ENCODE measurements at places on chromosomes 3 and 15. TPM values are rescaled to one million over a fixed set of nuclear protein-coding genes. Genes with fewer than 3 reads are reported as not detected.

The SPSB4 gene
- total RNA-seq: 2.9 TPM

The CRYGS gene
- 0.31 TPM for total RNA-seq

The RAB27A gene
- 5.3 TPM for total RNA-seq

GRCh38 chr3:177463863-177464262 is 266.6 kb upstream of the TBL1XR1 start:
- DNase-seq: peak; percentile 35

GRCh38 chr15:34217587-34218225 is 7.1 kb upstream of the EMC4 start:
- peak; percentile 88 for DNase-seq

GRCh38 chr3:87674397-87675161 is 384.2 kb downstream of the CGGBP1 start:
- no peak for DNase-seq

GRCh38 chr15:39948817-39949216 is 14.9 kb downstream of the EIF2AK4 start:
- DNase-seq: no peak

GRCh38 chr15:60535743-60536142 is 56.8 kb upstream of the ICE2 start:
- DNase-seq: no peak

DNA sequence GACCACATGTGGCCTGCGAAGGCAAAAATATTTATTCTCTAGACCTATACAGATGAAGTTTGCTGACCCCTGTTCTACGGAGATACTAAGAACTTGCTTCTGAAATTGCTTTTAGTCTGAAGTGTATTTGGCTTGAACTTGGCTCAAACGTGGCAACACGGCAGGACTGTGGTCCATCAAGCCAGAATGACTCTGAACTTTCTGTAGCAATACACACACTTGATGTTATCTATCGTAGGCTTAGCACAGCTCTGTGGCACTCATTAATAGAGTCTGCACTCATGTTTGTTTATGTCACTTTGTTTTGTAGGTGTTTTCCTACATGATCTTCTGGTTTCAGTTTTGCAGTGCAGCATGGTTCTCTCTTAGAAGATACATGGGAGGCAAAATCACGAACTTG is 298.1 kb downstream of the ADAMTS17 start:
- peak; percentile 18 for DNase-seq

DNA sequence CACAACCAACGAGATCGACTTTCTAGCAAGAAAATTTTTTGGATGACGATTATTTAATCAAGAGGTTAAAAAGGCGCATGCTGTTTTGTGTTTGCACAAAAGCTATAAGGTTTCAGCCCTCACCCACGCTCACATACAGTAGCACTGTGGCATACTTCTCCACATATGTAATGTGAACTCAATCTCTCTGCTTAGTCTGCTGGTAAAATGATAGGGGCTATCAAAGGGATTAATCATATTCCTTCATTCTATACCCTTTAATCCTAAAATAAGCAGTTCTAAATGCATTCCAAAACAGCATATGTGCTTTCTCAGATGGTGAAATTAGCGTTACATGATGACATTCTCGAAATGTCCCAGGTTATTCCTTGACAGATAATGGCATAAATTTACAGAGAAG is 196.9 kb upstream of the PRICKLE2 start:
- DNase-seq: no peak

DNA sequence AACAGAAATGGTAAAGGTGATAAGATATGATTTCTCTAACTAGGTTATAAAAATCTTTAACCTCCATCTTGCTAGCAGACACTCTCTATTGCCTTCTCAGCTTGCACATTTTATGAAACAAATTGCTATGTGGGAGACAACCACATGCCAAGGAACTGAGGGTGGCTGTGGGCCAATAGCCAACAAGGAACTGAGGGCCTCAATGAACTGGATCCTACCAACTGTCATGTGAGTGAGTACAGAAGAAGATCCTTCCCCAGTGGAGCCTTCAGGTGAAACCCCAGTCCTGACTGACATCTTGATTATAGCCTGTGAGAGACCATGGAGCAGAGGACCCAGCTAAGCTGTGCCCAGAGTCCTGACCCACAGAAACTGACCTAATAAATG is 129.2 kb upstream of the LRIG1 start:
- DNase-seq: no peak

- DNase-seq: no peak
These were observed 18.7 kb upstream of the SLCO2A1 start for GRCh38 chr3:134048278-134048996.

GRCh38 chr15:43975770-43976169 is 149.0 kb downstream of the WDR76 start:
- no peak for DNase-seq

All from A172 (cell line).